ENCODE measurements at places on chromosomes 4 and X.

- peak; percentile 70 for DNase-seq
Observed at GRCh38 chr4:140092094-140092851, 61.7 kb downstream of the MAML3 start.

GRCh38 chrX:153052534-153052933, 3.7 kb upstream of the PNMA3 start:
- no peak for DNase-seq

- DNase-seq: no peak
Observed at GRCh38 chr4:137647375-137647774, 115.1 kb upstream of the PCDH18 start.

- no peak for DNase-seq
Observed at GRCh38 chr4:164819366-164819765, 57.6 kb upstream of the APELA start.

DNA sequence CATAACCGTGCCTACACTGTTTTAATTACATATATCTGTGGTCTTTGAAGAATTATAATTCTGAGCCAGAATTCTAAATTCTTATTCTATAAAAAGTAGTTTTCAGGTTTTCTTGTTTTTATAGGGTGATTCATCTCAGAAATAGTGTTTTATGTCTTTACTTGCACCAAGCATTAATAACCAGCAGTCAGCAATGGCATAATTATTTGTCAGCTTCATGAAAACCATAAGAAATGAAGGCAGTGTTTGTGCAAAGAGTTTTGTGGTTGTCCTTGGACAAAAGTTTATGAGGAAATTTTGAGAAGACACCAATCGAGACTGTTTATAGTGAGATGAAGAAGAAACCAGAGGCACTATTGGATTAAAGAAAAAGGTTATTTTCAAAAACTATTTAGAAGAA, 37.2 kb downstream of the EDNRA start:
- no peak for DNase-seq

- no peak for DNase-seq
Observed at GRCh38 chr4:1239950-1240307, 9.0 kb downstream of the CTBP1 start.

DNA sequence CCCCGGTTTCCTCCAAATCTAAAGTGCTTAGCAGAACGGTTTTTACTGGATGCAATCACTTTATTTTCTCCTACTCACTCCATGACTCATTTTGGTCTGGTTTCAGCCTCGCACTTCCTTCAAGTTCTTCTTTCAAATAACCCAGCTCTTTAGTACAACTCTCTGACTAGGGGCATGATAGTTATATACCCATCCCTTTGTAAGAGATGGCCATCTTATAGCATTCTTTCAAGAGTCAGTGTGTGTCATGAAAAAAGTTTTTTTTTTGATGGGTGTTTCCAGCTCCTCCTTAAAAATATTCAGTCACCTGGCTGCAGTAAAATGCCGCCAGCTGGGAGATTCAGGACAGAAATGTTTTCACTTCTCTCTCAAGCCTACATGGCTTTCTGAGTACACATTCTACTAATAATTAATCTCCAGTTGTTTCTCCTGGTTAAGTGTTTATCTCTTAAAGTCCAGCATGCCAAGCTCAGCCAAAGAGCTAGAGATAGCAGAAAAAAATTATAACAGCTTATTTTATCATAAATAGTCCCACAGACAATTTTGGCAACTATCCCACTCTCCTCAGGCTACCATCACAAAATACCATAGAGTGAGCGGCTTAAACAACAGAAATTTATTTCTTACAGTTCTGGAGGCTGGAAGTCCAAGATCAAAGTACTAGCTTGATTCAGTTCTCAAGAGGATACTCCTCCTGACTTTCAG, 139.3 kb downstream of the GASK1B start:
- no peak for DNase-seq

DNA sequence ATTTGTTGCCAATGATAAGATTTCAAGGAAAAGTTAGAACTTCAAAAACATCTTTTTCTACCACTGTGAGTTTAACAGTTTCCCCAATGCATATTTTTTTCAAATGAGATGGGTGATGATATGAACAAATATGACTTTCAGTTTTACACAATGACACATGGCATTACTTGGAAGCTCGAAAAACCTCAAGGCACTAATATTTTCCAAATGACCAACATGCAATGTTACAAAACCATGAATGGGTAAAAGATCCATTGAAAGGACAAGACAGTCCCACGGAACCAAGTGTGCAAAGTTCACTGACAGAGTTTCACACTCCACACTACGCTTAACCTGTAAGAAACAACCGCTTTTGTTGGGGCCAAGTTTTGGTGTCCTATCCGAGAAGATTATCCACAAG, 84.5 kb downstream of the CD99L2 start:
- DNase-seq: no peak

DNA sequence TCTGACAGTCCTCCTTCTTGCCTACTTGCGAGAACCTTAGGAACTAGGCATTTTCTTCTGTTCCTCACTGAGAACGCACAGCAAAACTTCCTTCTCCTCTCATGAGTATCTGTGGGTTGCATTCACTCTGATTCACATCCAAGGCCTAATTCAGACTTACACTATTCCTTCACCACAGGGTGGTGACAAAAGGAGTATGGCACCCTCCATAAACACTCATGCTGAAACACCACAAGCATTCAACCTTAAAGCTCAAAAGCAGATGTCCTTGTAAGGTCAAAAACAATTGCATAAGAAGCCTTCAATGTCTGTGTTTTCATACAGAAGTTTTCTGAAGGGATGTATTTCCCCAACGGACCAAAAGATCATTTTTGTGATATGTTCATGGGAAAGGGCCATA, 147.3 kb downstream of the CORIN start:
- DNase-seq: no peak

- DNase-seq: no peak
Observed at GRCh38 chr4:168619266-168619631, 122.4 kb downstream of the PALLD start.

DNA sequence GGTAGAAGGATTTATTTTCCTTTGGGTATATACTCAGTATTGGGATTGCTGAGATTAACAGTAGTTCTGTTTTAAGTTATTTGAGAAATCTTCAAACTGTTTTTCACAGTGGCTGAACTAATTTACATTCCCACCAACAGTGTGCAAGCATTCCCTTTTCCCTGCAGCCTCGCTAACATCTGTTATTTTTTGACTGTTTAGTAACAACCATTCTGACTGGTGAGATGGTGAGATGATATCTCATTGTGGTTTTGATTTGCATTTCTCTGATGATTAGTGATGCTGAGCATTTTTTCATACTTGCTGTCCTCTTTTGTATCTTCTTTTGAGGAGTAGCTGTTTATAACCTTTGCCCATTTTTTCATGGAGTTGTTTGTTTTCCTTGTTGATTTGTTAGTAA, 457.8 kb downstream of the TRAM1L1 start:
- no peak for DNase-seq

DNA sequence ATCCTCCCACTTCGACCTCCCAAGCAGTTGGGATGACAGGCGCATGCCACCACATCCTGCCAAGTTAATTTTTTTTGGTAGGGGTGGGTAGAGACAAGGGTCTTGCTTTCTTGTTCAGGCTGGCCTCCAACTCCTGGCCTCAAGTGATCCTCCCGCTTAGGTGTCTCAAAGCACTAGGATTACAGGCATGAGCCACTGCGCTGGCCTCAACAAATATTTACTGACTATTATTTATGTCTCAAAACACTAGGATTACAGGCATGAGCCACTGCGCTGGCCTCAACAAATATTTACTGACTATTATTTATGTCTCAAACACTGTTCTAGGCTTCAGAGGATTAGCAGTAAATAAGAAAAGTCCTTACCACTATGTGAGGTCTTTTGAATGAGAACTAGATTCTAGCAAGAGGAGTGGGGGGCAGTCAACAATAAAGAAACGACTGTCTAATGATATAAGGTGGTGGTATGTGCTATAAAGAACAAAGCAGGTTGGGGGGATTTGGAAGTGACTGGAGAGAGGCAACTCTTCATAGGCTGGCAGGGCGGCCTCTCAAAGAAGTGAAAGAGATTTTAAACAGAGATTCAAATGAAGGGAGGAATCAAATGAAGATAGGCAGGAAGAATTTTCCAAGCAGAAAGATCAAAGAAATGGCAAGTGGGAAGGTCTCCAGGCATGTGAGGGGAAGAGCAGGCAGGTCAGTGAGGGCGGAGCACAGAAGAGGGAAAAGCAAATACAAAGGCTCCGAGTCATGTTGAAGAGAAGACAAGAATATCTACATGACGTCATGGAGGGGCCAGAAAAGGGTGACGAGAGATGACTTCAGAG, 12.7 kb upstream of the ACSL1 start:
- DNase-seq: no peak

DNA sequence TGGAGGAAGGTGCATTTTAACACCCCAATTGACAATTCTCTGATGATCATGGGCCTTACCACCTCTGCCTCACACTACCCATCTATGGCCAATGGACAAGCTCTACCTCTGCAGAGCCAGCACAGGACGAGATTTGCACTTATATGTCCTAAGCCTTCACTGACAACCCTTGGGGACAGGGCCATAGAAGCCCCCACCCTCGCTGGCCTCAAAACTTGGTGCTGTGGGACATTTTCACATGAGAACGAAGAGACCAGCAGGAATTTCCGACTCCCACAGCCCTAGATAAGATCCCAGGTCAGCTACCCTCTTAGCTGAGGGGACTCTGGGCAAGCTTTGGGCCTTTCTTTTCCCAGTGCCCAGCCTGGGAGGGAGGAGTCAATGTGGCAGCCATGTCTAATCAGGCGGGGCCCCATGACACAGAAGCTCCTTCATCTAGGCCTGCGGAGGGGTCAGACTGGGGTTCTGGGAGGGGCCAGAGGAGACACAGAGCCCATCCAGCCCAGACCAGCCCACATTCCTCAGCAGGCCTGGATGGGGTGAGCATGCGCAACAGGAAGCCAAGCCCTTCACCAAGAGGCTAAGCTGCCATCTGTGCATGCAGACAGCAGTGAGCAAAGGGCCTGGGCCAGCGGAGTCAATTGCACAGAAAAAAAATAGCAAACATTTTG, 12.1 kb downstream of the PJA1 start:
- DNase-seq: no peak

GRCh38 chr4:57443308-57443707, 333.1 kb upstream of the IGFBP7 start:
- no peak for DNase-seq

DNA sequence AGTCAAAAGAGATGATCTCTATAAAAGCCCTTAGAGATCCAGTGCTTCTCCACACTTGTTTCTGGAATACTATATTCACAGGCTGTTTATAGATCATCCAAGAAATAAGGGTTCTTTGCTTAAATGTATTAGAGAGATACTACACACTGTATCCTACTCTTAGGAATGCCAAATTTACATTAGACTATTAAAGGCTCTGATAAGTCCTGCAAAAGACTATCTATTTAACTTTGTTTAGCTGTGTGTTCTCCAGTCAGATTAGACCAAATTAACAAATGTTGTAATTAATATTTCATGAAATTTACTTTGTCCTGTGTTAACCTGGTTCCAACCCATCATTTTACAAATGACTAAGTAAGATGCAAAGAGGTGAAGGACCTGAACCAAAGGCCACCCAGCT, 260.5 kb upstream of the ZIC3 start:
- no peak for DNase-seq

GRCh38 chr4:3291969-3292570, 751 bp upstream of the RGS12 start:
- DNase-seq: no peak

GRCh38 chr4:142961866-142962265, 115.8 kb upstream of the INPP4B start:
- no peak for DNase-seq

DNA sequence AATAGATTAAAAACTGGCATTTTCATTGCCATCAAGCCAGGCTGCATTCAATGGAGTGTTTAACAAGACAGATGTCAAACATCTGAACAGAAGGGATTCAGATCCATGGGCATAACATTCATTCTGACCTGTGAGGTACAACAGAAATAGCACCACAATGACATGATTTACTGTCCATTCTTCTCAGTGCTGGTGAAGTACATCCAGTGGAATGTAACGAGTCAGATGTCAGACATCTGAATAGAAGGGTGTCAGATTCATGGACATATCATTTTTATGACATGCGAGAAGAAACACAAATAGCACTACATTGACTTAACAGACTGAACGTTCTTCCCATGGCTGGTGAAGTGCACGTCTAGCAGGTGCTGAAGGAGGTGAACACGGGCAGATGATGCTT, 186.4 kb downstream of the PPP4R3C start:
- no peak for DNase-seq

GRCh38 chrX:103175944-103176753, 38.8 kb upstream of the BEX4 start:
- peak; percentile 75 for DNase-seq

DNA sequence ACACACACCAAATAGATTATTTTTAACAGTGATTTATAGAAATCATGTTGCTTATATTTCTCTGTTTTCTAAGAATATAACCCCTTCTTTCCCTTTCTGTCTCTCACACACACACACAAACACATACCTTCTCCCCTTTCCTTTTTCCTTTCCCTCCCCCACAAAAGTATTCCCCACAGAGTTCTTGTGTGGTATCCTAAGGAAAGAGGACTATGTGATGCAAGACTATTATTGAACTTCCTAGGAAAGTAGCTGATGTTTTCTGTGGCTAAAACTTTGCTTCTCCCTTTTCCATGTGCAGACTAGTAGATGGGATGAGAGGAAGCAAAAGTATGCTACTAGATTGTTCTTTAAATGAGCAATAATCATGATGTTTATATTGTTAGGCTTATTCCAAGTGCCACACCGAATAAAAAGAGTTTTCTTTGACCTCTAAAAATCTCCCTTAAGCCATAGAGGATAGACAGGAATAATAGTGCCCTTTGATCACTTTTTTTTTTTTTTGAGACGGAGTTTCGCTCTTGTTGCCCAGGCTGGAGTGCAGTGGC, 38.7 kb downstream of the CPEB2 start:
- DNase-seq: no peak

GRCh38 chr4:135120195-135120594, 918.6 kb upstream of the PABPC4L start:
- no peak for DNase-seq

DNA sequence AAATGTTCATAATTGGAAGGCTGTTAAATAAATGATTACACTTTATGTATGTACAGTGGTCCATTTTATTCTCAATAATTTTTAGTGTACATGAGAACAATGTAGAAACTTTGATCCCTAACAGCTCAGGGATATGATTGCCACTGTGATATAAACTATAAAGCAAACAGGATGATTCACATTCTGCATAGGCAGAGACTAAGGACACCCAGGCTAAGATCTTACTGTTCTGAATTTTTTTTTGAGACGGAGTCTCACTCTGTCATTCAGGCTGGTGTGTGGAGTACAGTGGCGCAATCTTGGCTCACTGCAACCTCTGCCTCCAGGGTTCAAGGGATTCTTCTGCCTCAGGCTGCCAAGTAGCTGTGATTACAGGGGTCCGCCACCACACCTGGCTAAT, 186.6 kb downstream of the PDGFC start:
- no peak for DNase-seq

- no peak for DNase-seq
Observed at GRCh38 chr4:93648258-93648657, 180.3 kb upstream of the ATOH1 start.

GRCh38 chr4:6472387-6473263, at the start of gene PPP2R2C:
TSS of gene PPP2R2C (minus strand) at chr4:6472614. CDS start at chr4:6472229, 385 bp downstream.
- DNase-seq: peak; percentile 13

Data from right atrium auricular region (tissue), 2 donors.